Stimulated activated CD4-positive, alpha-beta T cell treated with anti-CD3 and anti-CD28 coated beads, Interleukin-1b, Interleukin-23, amount 100 ng/mL, for 1 hour (primary cell): ENCODE measurements at places on chromosomes 2 and 18.

DNA sequence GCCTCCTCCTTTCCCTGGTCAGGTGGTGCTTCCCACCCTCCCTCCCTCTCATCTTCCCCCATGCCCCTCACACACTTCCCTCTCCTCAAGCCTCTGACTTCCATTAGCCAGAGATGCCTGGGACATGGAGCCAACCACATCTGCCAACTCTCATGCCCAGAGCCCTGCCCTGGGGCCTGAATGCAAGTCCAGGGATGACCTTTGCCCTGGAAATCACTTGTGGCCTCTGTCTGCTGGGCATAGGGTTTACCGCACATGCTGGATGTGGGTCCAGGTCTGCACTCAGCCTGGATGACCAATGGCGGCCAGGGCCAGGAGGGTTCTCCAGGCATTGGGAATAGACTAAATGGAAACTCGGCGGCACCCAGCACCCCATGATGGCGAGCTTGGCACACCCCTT lies 98.9 kb downstream of the SEPTIN10 start:
- no peak for DNase-seq

DNA sequence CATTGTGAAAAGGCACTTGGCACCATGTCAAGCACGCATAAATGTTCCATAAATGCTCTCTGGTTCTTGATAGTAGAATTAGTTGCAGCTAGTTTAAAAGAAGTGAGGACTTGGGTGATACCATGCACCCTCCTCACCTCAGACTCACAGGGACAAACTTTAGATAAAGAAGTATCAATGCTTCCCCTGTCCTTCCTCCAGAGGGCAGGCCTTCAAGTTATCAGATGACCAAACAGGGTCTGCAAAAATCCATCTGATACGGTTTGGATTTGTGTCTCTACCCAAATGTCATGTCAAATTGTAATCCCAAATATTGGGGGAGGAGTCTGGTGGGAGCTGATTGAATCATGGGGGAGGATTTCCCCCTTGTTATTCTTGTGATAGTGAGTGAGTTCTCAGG lies 54.1 kb downstream of the C1QL2 start:
- no peak for DNase-seq

DNA sequence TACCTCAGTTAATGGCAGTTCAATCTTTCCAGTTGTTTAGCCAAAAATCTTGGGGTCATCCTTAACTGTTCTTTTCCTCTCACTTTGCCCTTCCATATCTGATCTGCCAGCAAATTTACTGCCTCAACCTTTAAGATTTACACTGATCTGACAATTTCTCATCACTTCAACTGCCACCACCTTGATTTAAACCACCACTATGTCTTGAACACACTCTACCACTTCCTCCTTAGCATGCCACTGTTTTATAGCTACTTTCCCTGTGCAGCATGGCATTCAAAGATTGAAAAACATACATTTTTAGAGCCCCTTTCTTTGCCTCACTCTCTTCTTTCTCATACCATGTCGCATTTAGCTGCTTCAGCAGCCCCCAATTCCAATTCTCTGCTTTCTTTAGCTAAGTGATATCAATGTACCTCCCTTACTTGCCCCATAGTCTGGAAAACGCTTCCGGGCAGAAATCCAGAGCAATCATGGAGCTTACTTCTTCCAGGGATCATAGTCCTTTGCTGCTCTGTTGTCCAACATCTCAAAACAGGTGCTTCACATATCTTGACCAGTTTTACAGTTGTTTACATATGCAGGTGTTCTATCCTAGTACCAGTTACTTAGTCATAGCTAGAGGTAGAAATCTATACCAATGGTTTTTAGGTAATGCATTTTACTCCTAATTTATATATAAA lies 10.9 kb downstream of the PGAP1 start:
- no peak for DNase-seq

DNA sequence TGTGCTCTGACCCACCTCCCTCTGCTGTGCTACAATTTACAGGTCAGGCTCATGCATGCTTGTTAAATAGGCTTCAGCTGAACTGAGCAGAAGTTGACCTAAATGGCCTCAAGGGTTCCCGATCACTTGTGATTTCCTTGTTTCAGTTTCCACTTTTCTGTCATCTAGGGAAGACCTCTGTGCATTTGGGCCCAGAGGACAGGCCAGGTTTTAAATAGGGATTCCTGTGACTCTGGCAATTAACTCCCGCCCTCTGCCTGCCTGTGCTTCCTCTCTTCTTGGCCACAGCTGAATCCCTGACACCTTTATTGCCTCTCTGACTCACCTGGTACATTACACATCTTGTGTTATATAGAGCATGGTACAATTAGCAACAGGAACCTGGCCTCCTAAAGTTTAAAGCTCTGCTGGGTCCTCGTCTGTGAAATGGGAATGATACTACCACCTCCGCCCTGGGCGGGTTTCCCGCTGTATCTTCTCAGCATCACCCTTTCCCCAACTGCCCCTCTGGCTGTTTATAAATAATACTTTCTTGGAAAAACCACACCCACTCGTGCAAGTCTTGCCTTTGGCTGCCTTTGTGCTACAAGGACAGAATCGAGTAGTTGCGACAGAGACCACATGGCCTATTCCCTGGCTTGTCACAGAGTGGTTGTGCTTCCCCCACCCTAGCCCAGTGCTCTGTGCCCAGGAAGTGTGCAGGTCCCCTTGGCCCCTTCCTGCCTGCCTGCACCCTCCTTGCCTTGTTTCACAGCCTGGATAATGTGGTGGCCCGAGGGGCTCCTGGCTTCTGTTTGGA lies 7.9 kb downstream of the CABLES1 start:
- DNase-seq: no peak

- no peak for DNase-seq
These were observed 146.0 kb downstream of the VAPA start for GRCh38 chr18:10059610-10060468.

- DNase-seq: no peak
These were observed 1024.8 kb downstream of the TSN start for GRCh38 chr2:122780251-122780650.

DNA sequence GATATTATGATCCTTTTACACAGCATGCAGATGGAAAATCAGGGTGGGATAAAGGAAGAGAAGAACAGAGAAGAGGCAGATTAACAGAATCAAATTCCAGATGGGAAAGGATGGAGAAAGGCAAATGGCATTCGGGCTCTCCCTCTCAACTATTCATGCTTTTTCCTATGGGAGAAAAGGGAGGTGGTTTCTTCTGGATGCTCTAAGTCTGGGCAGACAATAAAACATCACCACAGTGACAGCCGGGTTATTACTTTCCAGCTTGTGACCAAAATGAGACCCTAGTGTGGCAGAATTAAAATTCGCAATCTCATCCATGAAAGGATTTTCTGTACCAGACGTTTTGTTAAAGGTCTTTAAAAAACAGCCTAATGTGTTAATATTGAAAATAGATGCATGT lies 440.7 kb downstream of the RND3 start:
- no peak for DNase-seq

DNA sequence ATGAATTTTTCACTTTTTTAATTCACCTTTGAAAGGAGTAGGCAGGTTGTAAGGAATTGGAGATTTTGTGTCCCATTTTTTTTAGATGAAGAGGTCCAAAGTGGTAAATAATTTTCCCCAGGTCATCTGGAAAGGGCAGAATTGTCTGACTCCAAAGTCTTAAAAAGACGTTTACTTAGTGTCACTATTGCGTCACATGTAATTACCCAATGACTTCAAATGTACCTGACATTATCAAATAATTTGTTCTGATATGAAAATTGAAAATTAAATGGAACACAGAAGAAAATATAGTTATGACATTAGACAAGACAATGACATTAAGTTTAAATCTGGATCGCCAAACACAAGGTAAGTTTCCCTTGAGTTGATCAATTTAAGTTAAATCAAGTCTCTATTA lies 24.2 kb upstream of the NBEAL1 start:
- DNase-seq: no peak

DNA sequence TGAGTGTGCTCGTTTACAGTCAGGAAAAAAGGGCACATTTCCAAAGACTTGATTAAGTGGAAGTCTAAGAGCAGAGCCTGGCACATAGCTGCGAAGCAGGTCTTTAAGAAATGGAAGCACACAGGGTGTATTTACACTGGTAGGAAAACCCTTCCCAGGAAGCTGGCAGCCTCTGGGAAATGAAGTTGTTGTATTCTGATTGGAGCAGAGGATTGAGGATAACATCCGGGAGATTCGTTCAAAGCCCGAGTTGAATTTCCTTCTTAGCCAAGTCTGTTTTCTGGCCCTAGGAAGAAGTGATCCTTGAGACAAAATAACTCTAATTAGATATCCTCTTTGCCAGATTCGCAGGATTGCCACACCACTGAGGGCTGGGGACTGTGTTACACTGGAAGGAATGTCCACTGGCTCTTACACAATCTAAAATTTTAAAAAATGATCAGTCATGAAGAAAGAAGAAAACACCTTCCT lies 75.9 kb downstream of the ITGB1BP1 start:
- DNase-seq: no peak

DNA sequence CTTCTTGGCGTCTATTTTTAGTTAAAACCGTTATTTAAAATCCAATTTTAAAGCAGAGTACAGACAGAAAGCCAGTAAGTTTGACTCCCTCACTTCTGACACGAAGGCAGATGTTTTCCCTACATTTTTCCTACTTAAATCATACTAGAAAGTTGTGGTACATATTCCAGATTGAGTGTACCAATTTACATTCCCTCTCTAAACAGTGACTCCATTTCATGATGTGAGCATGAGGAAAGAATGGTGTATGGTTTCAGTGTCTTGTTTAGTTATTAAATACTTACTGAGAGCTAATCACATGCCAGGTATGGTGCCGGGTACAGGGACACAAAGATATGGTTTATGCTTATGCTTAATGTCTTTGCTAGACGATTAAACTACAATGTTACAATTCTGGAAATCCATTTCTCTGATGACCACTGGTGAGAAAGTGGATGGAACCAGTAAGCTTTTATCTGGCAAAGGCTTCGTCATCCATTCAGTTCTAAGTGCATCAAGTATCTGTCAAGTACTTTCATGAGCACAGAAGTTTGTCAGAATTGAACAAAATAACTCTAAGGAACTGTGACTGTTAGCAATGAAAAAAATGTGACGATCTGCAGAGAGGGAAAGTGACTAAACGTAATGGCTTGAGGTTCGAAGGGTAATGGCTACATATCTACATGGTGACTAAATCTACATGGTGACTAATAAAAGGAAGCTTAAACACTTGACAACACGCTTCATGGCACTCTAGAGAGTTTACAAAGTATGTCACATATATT lies 25.7 kb downstream of the MAP4K3 start:
- DNase-seq: no peak

GRCh38 chr2:43340945-43341356 lies 114.5 kb upstream of the ZFP36L2 start:
- DNase-seq: no peak

GRCh38 chr18:43662657-43663056 lies 385.4 kb upstream of the SYT4 start:
- no peak for DNase-seq

DNA sequence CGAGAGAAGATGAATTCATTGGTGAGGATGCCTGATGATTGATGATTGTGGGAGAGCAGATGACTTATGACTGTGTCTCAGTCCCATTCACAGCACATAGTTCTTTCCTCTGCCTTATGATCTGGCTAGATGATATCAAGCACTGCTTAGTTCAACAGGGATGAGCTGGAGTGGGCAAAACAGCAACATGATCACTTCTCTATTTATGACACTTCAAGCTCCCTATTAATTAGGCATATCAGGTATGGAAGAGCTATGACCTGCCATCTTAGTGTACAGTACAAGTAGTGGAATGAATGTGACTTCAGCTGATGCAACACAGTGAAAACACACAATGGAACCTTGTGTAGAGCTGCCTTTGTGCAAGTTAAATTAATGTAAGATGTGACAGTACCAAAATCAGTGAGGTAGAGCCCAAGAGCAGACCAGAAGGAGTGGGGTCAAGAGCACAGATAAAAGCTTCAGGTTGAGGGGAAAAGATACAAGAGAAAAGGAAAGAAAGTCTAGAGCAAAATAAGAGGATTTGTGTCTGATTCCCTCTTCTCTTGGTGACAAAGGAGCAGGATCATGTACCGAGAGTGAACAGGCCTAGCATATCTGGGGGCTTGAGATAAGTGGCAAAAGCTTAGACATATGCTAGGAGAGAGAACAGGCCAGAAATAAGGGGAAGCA lies 93.0 kb upstream of the MYO3B start:
- no peak for DNase-seq
